Activated naive CD4-positive, alpha-beta T cell treated with anti-CD3 and anti-CD28 coated beads, Interleukin-2, amount 50 U/mL, for 72 hours (primary cell): ENCODE measurements at places on chromosomes 5 and 9.

GRCh38 chr9:76037587-76038225 lies 147.2 kb downstream of the PCSK5 start:
- DNase-seq: no peak

- no peak for DNase-seq
Measured at GRCh38 chr9:91346644-91347043, 15.1 kb downstream of the AUH start.

- DNase-seq: no peak
Measured at GRCh38 chr5:169717288-169717687, 80.2 kb downstream of the DOCK2 start.

DNA sequence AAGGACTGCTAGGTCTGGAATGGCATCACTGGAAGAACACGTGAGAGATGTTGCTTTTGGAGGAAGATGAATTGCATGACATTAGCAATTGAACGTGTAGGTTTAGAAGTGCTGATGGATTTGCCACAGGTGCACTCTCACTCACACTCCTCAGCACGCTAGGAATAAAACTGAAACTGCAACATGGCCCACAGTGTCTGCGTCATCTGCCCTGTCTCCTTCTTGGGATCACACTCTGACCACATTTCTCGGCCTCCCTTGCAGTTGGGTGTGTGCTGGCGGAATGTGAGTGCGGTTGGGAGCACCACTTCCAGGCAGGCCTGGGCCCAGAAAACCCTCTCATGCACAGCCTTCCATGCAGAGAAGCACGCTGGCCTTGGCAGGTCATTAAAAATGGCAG lies 152.8 kb upstream of the LHFPL2 start:
- no peak for DNase-seq

GRCh38 chr5:172606156-172606785 lies 34.8 kb upstream of the NEURL1B start:
- DNase-seq: no peak

- no peak for DNase-seq
Measured at GRCh38 chr5:178785999-178786398, 55.5 kb upstream of the ZNF354A start.

GRCh38 chr5:140108093-140109017 lies 5.6 kb upstream of the PURA start:
- no peak for DNase-seq

DNA sequence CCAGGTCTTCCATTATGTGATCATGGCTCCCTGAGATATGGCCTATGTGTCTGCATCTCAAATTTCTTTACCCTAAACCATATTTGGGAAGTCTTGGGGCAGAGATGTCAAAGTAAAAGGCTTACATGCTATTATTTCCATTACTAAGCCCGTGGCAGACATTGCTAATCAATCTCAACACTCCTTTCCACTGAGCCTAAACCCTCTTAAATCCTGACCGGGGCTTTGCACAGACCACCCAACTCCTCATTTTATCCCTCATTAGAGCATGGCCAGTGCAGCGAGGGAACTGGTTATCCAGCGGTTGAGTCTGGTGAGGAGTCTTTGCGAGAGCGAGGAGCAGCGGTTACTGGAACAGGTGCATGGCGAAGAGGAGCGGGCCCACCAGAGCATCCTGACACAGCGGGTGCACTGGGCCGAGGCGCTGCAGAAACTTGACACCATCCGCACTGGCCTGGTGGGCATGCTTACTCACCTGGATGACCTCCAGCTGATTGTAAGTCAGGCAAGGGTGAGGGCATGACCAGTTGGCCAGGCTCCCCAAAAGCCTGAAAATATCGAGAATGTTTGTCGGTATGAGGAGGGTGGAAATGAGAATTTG lies 11.0 kb downstream of the BSPRY start:
- DNase-seq: no peak

DNA sequence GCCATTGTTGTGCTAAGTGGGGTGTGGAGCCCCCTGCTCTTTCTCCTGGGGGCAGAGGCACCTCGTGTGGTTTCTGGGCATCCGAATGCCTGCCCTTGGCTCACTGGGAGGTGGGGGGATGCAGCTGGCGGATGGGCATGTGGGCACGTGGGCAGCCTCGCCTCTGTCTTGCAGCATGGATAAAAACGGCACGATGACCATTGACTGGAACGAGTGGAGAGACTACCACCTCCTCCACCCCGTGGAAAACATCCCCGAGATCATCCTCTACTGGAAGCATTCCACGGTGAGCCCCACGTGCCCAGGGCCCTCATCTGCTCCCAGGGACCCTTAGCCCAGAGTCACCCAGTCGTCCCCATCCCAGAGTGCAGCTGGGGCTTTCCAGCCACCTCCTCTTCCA lies 25.3 kb downstream of the PTGES2 start:
- no peak for DNase-seq

GRCh38 chr9:135166565-135166964 lies 79.1 kb downstream of the OLFM1 start:
- DNase-seq: no peak

- DNase-seq: no peak
Measured at GRCh38 chr5:157253547-157253946, 12.4 kb upstream of the CYFIP2 start.

- DNase-seq: no peak
Measured at GRCh38 chr9:120944434-120944843, 17.8 kb upstream of the TRAF1 start.

DNA sequence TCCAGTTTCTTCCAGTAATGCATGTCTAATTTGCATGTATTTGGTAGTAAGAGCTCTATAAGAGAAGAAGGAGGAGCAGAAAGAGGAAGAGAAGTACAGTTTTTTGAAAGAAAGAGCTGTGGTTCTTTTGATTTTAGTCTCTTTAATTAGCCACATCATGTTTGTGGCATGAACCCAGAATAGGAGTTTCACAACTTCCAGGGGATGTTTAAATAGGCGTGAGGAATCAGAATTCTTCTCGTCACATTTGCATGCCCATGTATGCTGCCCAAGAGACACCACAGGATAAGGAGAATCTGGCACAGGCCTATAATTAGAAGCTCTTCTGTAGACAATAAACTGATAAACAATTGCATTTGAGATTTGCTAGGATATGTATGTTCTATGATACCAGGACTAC lies 78.7 kb downstream of the GAS1 start:
- no peak for DNase-seq

GRCh38 chr5:122150215-122150614 lies 20.9 kb downstream of the ZNF474 start:
- DNase-seq: no peak

GRCh38 chr5:124816381-124816780 lies 69.9 kb upstream of the ZNF608 start:
- no peak for DNase-seq

GRCh38 chr5:24225051-24225450 lies 419.7 kb downstream of the CDH10 start:
- DNase-seq: no peak

DNA sequence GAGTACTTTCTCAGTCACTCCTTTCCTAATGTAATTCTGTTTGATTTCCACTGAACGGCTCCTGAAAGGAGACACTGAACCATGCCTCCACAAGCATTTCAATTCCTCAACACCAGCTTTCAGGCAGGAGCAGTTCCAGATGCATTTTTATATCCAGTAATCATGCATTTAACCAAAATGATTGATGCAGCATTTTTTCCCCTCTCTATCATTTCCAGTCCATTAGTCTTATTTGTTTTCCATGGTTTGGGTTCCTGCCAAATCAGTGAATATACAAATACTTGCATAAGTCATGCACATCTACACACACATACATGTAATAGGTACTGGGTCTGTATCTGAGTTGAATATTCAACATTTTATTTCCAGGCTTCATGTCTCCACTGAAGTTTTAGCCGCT lies 122.7 kb downstream of the GRIA1 start:
- no peak for DNase-seq

- no peak for DNase-seq
Measured at GRCh38 chr5:141969783-141970771, 1.2 kb downstream of the RNF14 start.

DNA sequence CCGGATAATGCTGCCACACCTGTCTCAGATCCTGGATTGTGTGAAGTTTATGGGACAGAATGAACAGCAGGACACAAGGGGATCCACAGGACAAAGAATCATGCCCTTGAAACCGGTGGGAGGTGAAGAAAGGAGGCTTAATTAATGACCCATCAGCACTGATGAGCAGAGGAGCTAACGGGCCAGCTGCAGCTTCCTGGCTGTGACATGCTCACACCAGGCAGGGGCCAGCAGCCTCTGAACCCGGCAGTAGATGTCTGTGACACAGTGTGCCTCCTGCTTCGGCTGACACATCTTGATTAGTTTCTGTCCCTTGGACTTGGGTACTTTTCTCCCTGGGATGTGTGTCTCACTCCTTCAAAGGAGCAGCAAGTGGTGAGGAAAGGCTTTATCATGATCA lies 328.8 kb upstream of the BRINP1 start:
- DNase-seq: no peak

GRCh38 chr5:178981381-178981780 lies 13.7 kb downstream of the GRM6 start:
- DNase-seq: no peak

- no peak for DNase-seq
Measured at GRCh38 chr5:128340648-128341047, 197.4 kb downstream of the FBN2 start.

DNA sequence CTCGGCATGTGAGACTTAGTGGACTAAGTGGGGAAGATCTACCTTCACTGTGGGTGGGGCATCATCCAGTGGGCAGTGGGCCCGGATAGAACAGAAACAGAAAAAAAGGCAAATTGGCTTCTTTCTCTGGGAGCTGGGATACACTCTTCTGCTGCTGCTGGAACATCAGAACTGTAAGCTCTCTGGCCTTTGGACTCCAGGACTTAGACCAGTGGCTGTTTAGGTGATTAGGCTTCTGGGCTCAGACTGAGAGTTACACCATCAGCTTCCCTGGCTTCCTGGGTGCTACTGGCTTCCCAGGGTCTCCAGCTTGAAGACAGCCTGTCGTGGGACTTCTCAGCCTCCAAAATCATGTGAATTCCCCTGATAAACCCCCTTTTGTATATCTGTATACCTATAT lies 122.7 kb upstream of the SLC28A3 start:
- no peak for DNase-seq

DNA sequence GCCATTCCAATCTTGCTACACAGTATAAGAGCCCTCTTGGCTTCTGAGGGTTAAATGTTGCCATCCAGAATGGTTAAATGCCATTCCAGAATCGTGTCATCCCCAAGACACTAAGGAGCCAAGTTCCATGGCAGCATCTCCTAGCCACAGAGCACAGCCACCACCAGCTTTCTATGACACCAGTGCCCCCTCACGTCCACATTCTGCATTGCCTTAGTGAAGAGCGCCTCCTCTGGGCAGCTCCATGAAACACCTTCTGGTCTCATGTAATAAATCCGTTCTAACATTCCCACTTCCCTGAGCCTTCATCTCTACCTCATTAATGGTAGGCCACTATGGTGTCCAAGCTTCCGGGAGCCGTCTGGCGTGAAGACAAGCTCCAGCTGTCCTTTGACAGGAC lies 12.4 kb downstream of the CBY3 start:
- DNase-seq: peak; percentile 31

DNA sequence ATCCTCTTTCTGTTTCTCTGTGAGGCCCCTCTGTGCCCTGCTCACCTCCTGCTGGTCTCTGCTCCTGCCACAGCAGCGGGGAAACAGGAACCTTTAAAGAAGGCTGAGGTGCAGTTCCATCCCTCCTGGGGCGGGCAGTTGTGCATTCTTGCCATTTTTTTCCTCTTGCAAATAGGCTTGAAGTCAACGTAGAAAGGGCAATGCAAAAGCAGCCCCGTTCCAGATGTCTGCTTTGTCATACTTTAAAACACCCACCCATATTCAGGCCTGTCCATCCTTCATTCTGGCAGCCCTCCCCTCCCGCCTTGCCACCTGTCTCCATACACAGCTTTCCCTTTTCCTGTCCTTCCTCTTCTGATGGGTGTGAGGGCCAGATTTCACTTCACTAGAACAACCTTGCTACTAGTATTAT lies 65.4 kb upstream of the KLF9 start:
- no peak for DNase-seq

DNA sequence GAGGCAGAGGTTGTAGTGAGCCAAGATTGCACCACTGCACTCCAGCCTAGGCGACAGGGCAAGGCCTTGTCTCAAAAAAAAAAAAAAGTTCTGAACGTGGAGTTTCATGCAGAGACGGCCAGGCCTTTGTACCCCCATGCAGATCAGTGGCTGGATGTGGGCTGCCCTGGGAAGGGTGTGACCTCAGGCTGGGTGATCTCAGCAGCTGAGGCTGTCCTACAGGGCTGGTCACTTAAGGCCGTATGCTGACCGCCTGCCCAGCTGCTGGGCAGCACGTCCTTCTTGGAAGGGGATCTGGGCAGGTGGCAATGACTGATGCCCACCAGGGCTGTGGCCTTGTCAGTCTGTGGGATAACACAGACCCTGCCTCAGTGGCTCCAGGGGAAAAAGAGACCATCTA lies 37.2 kb upstream of the GRHPR start:
- DNase-seq: no peak

GRCh38 chr9:111039231-111039906 lies 1.1 kb upstream of the LPAR1 start:
- no peak for DNase-seq

- no peak for DNase-seq
Measured at GRCh38 chr5:151562019-151562707, 29.0 kb downstream of the FAT2 start.

DNA sequence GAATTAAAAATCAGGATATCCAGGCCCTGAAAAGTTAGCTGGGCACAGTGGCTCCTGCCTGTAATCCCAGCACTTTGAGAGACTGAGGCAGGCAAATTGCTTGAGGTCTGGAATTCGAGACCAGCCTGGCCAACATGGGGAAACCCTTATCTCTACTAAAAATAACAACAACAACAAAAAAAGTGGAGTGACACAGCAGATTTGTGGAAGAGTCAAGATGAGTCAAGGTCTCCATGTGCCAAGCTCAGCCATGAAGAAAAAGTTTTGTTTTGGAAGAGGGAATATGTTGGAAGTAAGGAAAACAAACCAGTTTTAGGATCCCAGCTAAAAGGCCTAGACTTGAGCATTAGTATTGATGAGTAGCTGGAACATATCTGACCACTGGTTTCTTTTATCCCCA lies 14.7 kb downstream of the LRRC70 start:
- DNase-seq: no peak

- no peak for DNase-seq
Measured at GRCh38 chr5:149778303-149779123, 48.4 kb downstream of the PPARGC1B start.

- no peak for DNase-seq
Measured at GRCh38 chr9:132008855-132009812, 70.5 kb downstream of the MED27 start.

GRCh38 chr9:98709968-98710965 lies 1.5 kb upstream of the GABBR2 start:
- DNase-seq: peak; percentile 13

DNA sequence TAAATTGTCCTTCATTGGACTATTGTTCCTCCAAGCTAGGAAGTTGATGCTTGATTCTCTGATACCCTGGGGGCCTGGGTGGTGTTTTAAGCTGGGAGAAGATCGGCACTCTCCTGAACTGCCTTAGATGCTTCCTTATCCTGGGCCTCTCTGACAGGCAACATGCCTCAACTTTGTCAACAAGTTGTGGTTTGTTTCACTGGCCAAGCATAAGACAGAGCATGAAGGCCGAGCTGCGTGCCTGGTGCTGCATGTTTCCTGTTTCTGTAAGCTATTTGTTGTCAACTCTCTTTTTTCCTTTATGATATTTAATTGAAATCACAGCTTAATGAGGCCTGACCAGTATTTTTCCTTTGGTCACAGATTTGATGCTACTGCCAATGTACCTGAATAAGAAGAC lies 187.6 kb upstream of the TNC start:
- DNase-seq: no peak
